ENCODE measurements at places on chromosomes 7 and 10.
A peak's percentile ranks its signal among the peaks of the same experiment; 100 is the strongest.

GRCh38 chr10:118914629-118915028 is 114.9 kb upstream of the NANOS1 start:
- DNase-seq, result no peak

GRCh38 chr7:20958572-20958971 is 171.9 kb upstream of the SP8 start:
- DNase-seq, result no peak

DNA sequence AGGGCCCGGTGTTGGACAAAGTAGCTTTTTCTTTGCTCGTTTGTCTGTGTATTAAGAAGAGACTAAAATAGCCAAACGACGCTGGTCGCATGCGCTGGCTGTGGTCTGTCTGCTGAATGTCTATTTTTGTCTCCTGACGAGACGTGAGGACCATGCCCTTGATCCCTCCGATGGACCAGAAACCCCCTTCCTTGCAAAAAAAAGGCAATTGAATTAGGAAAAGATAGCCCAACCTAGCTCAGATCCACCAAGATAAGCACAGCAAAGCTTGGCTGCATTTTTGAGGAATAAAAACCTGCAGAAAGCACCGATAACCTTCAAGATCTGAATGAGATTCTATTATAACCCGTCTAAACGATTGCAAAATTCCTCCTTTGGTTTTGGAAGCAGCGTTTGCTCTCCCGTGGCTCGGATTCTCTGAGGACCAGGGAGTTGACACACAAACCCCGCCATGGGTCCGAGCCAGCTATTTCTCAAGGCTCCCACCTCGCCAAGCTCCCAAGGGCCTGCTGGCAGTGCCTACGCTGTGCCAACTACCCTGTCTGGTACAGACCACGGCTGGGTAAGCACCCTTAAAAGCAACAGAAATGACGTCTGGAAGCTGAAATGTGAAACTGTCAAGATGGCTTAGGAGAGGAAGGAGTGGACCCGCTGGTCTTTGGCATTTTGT is 17.7 kb upstream of the TTYH3 start:
- peak; percentile 83 for DNase-seq

- DNase-seq, result no peak
Measured at GRCh38 chr7:76193466-76193865, 8.2 kb upstream of the SRRM3 start.

DNA sequence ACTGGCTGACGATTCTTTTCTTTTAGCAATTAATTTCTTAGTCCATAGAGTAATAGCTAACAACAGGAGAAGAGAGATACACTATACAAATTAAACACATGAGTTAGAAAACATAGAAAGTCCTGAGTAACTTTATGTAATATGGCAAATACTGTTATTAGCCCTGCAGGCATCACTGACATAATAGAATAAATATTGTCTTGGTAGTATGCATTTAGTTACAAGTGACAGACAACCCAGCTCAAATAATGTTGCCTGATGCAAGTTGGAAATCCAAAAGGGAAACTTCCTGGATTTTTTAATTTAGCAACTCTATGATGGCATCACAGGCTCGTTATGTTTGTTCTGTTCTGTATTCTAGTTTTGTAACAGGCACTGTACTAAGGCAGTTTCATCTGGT is 95.1 kb downstream of the DKK1 start:
- DNase-seq, result no peak

DNA sequence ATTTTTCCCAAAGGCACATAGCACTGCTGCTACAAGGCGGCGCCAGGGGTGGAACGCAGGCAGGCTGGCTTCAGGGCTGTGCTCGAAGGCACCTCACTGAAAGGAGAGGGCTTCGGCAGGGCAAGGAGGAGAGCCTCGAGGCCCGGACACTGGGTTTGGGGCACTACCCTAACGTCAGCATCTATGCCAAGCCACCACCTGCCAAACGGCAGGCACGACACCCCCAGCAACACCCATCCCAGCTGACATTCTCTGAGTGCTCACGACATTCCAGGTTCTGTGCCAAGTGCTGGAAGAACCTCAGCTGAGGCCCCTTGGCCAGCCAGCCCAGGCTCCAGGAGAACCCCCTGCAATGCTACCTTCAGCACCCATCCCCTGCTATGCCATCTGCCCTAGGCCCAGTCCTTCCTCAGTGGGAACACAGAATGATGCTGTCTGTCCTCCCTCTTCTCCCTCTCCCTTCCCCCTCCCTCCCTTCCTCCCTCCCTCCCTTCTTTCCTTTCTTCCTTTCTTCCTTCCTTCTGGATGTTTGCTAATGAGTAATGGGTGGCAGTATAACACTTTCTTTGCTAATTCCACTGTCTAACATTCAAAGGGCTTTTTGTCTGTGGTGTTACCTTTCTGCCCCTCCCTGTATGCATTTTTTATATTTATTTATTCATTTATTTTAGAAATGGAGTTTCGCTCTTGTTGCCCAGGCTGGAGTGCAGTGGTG is 24.3 kb downstream of the ZCCHC24 start:
- no peak for DNase-seq

GRCh38 chr7:37112876-37113275 is 335.8 kb downstream of the ELMO1 start:
- no peak for DNase-seq

DNA sequence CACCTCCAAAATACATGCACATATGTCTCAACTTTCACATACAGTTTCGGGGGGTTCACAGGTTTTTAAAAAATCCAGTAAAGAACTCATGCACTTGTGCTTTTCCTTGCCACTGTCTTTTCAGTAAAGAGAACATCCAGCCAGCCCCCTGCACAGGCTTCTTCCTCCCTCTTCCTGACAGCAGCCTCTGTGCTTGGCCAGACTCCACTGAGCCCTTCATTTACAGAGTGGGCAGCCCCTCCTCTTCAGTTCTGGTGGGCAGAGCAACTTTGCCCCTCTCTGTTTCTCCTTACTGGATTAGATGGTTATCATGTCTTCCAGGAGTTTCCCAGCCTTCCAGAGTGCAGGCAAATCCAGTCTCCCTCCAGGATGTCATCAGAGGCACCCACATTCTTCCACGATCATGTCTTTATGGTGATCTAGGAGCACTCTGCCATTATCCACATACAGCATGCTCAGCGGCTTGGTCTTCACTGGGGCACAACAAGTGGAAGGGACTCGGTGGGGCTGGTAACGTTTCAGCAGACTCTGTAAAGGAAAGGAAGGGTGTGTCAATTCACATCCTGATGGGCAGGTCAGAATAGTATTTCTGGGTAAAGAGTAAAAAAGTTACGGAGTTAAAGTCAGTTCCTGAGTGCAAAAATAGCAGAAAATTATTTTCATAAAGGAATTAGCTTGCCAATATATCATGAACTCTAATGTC is 8.8 kb downstream of the NODAL start:
- DNase-seq, result no peak

- no peak for DNase-seq
Measured at GRCh38 chr7:142579946-142580345, 169.3 kb upstream of the PRSS1 start.

- DNase-seq, result peak; percentile 9
Measured at GRCh38 chr7:86991771-86992191, 67.7 kb downstream of the ELAPOR2 start.

- DNase-seq, result peak; percentile 38
Measured at GRCh38 chr10:110460111-110460809, 37.4 kb upstream of the DUSP5 start.

GRCh38 chr10:94131885-94132284 is 138.2 kb downstream of the PLCE1 start:
- peak; percentile 20 for DNase-seq

DNA sequence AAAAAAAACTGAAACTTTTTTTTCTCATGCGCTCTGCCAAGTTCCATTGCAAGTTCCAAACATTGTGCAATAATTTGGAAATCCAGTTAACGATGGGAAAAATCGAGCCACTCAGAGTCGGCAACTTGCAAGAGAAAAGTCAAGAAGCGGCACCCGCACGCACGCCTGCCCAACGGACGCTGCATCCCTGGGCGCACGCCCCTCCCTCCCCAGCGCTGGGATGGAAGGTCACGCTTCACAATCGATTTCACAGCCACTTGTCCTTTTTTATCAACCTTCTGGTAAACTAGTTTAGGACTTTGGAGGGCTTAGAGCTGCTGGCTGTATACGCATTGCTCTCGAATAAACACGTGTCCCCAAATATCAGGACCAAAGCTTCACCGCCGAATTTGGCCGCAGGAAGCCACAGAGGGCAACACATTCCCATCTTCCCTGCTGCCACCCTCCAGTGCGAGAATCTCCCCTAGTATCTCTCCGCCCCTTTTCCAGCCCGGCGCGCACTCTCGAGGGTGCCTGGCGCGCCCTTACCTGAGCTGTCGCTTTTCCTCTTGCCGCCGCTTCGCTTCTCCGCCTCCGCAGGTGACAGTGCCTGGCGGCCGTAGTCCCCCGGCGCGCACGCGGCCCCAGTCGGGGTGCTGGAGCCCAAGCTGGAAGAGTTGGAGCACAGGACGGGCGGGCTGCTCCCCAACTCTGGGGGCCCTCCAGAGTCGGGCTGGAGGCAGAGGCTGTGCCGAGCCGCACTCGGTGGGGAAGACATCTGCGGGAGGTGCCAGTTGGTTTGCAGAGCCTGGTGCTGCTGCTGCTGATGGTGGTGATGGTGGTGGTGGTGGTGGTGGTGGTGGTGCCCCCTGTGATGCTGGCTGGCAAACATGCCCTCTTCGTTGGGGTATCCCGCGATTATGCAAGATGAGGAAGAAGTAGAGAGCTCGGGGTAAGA is 857 bp downstream of the MEOX2 start:
- peak; percentile 61 for DNase-seq

DNA sequence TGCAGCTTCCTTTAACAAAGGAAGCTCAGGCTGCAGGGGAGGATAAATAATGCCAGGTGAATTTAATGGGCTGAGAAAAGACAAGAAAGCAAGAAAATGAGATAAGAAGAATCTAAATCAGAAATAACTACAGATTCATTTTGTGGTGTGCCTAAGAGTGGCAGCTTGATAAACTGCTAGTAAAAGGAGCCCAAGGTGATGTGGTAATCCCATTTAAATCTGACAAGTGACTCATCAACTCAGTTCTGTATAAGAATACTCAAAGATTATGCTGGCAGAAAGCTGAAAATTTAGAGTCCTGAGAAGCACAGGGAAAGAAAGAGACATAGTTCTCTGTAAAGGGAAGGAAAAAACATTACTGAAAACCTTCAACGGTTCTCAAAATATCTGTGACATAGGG is 109.4 kb upstream of the PDE1C start:
- no peak for DNase-seq

DNA sequence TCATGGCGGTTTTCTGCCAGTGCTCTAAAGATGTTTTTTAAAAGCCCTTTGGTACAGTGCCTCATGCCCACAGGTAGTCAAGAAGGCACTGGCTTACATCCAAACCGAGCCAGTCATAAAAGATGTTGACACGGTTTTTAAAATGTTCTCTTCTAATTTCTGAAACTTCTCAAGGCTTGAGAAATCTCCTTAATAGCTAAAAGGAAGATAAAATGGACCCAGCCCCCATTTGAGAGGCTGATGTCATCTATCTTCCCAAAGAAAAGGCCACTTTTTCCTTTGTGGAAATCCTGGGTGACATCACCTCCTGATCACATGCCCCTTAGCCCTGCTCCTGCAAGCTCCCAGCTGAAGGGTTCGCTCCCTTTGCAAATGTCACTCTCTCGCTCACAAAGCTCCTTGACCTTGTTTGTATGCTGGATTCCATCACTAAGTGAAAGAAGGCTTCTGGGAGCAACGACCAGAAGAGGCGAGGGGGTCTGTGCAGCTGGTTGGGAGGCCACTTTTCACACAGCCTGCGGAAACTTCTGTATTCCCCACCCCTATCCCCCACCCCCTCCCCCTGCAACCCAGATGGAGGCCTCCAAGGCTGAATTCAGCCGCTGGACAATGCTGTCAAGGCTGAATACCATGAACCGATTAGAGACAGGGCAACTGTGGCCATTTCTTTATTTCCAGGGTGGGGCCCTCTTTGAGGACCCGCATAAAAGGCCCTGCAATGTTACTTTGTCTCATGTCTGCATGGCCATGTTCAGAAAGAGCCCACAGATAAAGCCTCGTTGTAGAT is 122.8 kb downstream of the CUBN start:
- no peak for DNase-seq

GRCh38 chr10:122648599-122649428 is 50.8 kb downstream of the C10orf120 start:
- DNase-seq, result peak; percentile 65

GRCh38 chr7:42159130-42159529 is 77.9 kb downstream of the GLI3 start:
- DNase-seq, result peak; percentile 38

DNA sequence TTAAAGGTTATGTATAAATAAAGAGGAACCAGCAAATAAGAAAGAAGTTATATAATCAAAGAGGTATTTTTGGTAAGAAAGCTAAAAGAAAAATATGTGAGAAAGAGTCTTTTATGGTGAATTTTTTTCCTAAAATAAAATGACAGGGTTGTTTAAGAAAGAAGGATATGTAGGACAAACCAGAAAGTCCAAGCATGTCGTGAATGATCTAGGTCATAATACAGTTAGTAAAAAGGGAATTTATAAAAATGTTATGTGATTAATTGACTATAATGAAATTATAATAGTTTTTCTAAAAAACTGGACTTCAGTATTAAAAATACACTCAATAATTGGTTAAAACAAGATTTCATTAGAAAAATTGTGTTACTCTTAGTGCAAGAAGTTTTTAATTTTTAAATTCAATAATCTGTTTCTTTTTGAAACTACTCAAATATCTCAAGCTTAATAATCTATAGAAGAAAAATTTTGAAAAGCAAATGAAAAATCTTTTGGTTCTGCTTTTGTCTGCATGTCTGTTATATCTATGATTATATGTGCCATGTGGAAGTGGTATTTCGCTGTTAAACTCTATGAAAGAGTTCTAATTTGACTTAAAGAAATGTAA is 23.3 kb downstream of the AVL9 start:
- DNase-seq, result no peak

- no peak for DNase-seq
Measured at GRCh38 chr10:49187950-49188761, at the start of gene TMEM273. Gene TMEM273 (minus strand): TSS chr10:49188391. CDS start chr10:49188336, 55 bp downstream.

DNA sequence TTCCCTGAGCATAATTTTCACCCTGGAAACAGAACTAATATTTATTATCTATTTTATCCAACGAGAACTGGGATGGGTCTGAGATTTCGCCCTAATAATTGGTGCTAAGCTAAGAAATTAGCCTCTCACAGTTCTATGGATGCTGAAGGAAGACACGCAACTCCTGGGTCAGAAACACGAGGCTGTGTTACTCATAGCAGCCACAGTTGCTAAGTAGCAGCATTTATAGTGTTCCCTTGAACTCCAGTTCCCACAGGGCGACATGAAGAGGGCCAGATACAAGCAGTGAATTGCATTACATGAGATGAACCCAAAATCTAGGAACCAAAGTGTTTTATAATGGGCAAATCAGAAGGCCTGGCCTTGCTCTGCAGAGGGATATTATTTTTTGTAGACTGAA is 109.8 kb upstream of the AGR3 start:
- DNase-seq, result no peak

GRCh38 chr10:110022716-110023504 is 15.1 kb downstream of the ADD3 start:
- DNase-seq, result no peak

- DNase-seq, result no peak
Measured at GRCh38 chr10:27225011-27225590, 15.5 kb downstream of the ACBD5 start.

DNA sequence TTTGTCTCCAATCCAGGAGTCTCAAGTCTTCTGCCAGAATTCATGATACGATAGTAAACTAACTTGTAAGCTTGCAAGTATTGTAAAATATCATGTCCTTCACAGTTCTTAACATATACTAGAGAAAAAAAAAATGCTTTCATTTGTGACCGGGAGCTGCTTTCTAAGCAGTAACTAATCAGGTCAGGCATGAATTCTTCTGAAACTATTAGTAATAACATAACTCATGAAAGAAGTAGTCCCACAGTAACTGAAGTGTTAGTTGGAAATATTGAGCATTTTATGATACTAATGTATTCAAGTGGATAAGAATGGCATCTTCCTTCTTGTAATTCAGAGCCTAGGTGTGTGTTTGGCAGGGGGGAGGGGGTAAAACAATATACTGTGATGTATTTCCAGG is 665.6 kb downstream of the DNAJB9 start:
- no peak for DNase-seq
